ENCODE measurements at places on chromosomes 6 and 20.

DNA sequence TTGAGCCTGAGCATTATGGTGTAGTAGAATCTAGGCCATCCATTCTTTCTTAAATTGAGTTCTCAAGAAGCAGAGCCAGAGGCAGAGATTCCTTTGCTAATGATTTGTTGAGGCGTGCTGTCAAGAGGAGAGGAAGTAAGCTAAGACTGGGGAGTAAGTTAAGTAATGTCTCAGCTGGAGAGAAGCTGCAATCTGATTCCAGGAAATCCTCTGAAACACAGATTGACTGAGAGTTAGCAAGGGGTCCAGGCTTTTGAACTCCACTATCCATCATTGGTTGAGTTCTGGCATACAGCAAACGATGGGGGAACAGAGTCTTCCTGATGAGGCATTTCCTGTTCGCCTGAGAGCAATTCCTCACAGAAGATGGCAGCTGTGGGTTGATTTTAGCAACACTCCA, 207.4 kb upstream of the RAB32 start:
- DNase-seq: no peak

DNA sequence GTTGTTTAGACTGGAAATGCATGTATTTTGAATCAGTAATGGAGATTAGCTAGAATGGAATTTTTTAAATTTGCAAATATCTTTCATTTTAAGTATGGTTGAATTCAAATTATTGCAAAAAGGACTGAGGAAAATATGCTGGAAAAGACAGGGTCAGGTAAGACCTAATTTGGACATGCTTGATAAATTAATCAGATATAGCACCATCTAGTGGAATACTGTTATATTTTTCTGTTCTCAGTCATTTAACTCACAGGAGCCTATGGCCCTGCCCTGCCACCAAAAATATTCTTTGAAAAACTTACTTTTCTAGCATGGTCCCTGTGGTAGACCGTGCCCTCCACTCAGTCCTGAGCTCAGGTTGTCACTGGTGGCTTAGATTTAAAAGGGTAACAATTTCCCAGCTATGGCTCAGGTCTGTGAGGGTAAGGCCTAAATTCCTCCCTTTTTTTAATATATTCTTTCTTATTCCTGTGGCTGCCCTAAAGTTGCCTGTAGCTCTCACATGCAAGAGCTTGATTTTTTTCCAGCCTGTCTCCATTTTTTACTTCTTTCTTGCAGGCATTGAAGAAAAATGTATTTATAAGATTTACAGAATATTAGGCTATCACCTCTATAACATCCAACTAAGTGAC, 25.3 kb upstream of the KIAA1586 start:
- DNase-seq: no peak

GRCh38 chr20:19807191-19807945, 49.3 kb downstream of the RIN2 start:
- no peak for DNase-seq

DNA sequence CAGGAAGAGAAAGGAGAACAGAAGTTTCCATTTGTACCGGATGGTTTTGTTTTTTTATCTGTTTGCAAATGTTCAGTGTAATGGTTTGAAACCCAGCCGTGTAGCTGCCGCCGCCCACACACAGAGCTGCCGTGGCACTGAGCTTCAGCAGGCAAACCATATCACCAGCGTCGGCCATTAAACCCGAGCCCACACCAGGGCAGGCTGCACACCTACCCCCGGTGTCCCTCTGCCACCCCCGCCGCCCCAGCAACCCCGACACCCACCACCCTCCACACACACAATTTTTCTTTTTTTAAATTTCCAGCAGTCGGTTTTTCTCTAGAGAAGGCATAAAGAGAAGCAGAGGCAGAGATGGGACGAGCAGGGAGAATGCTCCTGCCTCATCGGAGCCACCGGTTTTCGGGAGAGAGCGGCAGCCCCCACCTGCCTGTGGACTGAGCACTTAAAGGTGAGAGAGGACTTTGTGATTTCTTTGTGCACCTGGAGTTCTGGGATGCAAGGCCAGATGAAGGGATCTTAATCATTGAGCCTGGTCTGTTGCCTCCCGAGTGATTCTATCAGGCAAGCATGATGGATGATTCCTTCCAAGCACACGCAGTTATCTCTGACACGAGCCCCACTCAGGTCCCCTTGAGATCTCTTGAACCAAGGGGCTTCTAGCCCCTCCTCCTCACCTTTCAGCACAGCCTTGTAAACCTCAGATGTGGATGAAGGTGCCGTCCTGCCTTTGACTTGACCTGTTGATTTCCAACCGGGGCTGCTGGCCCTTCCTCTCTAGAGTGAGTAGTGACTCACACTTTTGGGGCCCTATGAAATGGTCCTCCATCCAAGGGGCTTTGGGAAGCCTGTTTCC, 17.5 kb upstream of the ZNF831 start:
- DNase-seq: peak; percentile 69

- no peak for DNase-seq
Observed at GRCh38 chr6:101605874-101606273, 212.4 kb downstream of the GRIK2 start.

DNA sequence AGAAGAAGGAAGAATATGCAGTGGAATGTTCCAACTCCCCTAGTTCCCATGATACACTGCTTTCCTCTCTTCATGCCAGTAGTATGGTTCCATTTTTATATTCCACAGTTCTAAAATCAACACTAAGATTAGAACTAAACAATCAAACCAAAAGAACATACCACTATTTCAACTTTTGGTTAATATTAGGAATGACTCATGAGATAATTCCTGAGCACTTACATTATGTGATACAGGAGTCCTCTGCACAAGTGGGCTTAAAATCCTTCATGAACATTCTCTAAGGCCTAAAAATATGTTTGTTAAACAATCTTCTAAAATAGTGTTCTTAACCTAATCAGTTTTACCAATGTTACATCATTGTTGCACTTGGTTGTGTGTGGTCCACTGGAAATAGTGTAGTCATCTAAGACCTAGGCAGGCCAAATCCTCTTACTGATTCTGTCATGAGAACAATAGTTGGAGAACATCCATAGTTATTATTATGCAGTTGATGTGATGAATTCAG, 30.3 kb upstream of the RCAN2 start:
- no peak for DNase-seq

DNA sequence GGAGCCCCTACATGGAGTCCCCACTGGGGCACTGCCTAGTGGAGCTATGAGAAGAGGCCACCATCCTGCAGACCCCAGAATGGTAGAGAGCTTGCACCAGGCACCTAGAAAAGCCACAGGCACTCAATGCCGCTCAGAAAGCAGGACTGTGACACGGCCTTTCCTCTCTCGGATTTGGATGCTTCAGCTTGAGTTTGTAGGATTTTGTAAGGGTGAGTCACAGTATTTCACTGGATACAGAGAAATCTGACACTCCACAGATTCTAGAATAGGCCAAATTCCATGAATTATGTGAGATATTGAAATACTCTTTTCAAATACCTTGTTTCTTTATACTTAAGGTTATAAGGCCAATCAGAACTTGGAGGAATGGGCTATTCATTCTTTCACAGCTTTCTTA, 424.5 kb downstream of the HTR1B start:
- no peak for DNase-seq

Data from activated CD4-positive, alpha-beta T cell treated with anti-CD3 and anti-CD28 coated beads, Interleukin-2, amount 50 U/mL, for 1 hour (primary cell).